ENCODE measurements at places on chromosomes 12 and 14.

DNA sequence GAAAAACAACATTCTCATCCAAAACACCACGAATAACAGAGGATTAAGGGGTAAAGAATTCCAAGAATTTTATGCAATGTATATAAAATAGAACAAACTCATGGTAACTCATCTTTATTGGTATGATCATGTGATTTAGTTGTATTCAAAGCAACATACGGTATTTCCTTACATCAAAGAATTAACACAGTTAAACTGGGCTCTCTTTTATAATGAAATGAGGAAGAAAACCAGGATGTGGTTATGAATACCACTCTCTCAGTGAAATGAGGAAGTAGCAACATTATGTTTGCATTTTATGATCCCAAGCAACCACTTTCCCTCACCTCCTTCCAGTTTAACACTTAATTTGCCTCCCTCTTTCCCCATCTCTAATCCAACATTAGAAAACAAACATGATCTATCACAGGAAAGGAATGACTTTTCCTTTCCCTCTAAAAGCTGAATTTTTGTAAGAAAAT is 22.9 kb downstream of the SPTLC2 start:
- DNase-seq, result no peak

DNA sequence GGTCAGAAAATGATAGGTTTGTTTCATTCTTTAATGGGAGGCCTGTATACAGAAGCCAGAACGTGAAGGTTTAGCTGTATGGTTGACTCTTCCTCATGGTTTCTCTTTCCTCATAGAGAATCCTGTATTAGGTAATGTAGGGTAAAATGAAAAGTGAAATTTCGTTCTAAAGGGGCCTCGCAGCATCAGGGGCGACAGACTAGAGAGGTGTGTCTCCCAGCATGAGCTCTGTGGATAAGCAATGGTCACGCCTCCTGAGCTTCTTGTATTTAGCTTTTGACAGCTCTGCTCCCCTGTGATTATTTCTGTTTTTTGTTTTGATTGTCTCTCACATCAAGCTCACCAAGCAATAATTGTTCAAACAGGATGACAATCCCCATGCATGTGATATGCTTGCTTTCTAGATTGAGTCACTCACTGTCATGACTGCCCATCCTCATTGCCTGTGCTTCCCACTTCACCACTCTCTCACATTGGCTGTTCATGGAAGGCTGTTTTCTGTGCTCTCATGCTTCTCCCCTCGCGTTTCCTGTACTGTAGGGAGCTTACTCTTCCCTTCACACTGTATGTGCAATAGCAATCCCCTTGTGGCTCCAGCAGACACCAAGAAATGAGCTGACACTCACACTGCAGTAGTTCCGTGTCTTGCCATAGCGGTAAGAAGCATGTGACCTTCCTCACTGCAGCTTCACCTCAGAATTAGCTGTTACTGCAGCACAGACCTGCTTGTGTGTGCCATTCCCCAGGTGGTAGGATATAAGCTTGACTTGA is 44.0 kb downstream of the RAD52 start:
- no peak for DNase-seq

- peak; percentile 1 for DNase-seq
Observed at GRCh38 chr12:16163146-16163545, 114.3 kb downstream of the SLC15A5 start.

- DNase-seq, result no peak
Observed at GRCh38 chr12:15751741-15752140, 37.4 kb downstream of the EPS8 start.

DNA sequence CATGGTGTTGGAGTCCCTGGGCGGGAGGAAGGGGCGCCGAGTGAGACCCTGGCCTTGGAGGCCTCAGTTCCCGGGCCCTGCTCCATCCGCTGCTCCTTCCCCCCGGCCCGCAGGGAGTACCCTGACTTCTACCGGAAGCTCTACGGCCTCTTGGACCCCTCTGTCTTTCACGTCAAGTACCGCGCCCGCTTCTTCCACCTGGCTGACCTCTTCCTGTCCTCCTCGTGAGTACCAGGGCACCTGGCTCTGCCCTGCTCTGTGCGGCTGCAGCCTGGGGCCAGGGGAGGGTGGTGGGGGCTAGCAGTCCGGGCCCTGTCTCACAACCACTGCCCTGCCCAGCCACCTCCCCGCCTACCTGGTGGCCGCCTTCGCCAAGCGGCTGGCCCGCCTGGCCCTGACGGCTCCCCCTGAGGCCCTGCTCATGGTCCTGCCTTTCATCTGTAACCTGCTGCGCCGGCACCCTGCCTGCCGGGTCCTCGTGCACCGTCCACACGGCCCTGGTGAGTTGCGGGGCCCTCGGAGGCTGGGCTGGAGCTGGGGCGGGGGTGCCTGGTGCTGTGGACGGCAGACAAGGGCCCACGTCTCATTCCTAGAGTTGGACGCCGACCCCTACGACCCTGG is 7.0 kb downstream of the NOC4L start:
- no peak for DNase-seq

GRCh38 chr12:1080520-1081223 is 89.6 kb downstream of the ERC1 start:
- DNase-seq, result no peak

- no peak for DNase-seq
Observed at GRCh38 chr12:115407723-115408122, 723.7 kb upstream of the TBX3 start.

All from NCI-H187 (cell line).